Ovary (tissue), 10 donors: ENCODE measurements at places on chromosomes 3 and 15. TPM values are rescaled to one million over a fixed set of nuclear protein-coding genes. Genes with fewer than 3 reads are reported as not detected.

GPR62 gene
- total RNA-seq: 0.40 TPM

PTH1R gene
- 23.9 TPM for total RNA-seq

HIGD2B gene
- not detected for total RNA-seq

CEP70 gene
- 73.4 TPM for total RNA-seq

TLNRD1 gene
- total RNA-seq: 10.4 TPM

GAP43 gene
- total RNA-seq: 0.28 TPM

GANC gene
- 13.7 TPM for total RNA-seq

ALS2CL gene
- 5.7 TPM for total RNA-seq

- H3K27ac ChIP-seq: no peak overlapping the region
- H3K36me3 ChIP-seq: no peaks in the 10 kb centered on the region
- no peak overlapping the region for H3K4me3 ChIP-seq
- no peak for DNase-seq
Observed at GRCh38 chr3:30761374-30761773, 133.1 kb downstream of the GADL1 start.

DNA sequence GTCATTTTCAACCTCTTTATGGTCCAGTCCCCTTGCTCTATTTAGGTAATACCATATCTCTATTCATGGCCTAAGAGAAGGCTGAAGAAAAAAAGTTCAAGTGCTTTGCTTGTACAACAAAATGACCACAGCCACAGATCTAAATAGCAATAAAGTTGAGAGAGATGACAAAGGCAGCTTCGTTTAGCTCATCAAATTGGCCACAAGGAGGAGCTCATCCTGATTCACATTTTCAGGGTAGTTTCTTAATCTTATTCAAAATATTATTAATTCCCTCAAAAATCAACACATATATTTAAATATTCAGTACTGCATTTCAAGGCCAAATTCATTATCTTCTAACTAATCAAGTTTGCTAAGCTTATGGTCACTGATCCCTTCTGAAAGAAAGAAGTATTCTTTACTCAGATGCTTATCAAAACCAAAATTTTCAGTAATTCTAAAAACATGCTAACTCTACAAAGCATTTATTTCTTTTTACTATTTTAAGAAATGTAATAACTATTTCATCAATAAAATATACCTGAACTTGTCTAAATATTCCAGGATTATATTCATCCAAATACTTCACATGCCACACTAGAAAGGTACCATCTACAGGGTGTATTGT lies 85.5 kb downstream of the DMXL2 start:
- H3K4me3 ChIP-seq: no peak overlapping the region
- no peak overlapping the region for H3K27ac ChIP-seq
- no peaks in the 10 kb centered on the region for H3K4me1 ChIP-seq

DNA sequence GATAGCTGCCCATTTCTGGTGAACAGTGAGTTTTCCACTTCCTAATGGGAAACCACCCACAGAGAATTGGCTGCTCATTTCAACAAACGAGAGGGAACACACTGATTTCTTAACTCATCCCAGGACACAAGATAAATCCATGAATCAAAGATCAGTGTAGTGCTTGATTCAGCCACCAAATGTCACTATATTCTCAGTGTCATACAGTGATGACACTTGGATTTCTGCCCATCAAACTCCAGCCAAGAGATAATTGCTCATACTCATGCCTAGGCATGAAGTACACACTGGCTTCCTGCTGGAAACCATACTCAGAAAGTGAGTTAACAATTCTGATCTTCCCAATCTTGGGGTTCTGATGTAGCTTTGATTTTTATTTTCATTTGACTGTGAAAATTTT lies 35.4 kb upstream of the GRM7 start:
- no peak overlapping the region for H3K27ac ChIP-seq
- H3K36me3 ChIP-seq: no peaks in the 10 kb centered on the region
- H3K27me3 ChIP-seq: no peaks in the 10 kb centered on the region
- no peak overlapping the region for H3K4me3 ChIP-seq

DNA sequence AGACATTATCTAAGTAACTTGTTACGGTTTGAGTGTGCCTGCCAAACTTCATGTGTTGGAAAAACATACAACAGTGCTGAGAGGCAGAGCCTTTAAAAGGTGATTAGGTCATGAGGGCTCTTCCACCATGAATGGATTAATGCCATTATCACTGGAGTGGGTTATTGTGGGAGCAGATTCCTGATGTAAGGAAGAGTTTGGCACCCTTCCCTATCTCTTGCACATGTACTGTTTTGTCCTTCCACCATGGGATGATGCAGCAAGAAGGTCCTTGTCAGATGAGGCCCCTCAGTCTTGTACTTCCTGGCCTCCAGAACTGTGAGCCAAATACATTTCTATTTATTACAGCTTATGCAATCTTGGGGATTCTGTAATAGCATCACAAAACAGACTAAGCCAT lies 413.9 kb downstream of the EPHA3 start:
- H3K4me1 ChIP-seq: peaks cover 5% of the 10 kb centered on the region
- peak overlapping the region; percentile 50 for H3K27ac ChIP-seq
- DNase-seq: no peak
- H3K4me3 ChIP-seq: no peak overlapping the region

- no peaks in the 10 kb centered on the region for H3K36me3 ChIP-seq
- no peak overlapping the region for H3K4me3 ChIP-seq
- no peaks in the 10 kb centered on the region for H3K4me1 ChIP-seq
- H3K27ac ChIP-seq: no peak overlapping the region
- DNase-seq: no peak
Observed at GRCh38 chr3:88028876-88029275, 29.9 kb downstream of the CGGBP1 start.

DNA sequence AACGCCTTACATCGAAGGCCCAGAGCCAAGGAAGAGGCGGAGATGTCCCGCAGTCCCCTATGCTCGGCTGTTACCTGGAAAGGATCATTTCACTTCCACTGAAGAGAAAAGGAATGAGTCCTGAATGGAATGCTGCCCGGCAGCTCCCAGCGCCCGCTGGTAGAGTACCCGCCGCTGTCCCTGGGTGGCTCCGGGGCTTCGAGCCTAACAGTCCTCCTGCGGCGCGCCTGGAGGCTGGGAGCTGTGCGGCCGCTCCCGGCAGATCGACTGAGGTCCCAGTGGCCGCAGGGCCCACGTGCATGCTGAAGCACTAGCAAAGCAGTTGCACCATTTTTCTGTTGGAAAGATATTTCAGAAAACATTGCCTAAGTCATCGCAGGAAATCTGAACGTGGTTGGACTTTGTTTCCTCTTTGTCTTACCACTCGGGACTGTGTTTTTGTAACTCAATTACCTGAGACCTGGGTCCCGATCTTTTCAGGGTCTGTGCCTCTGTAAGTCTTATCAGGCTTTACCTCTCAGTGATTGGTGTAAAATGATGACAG lies 984 bp downstream of the RNU6-1 start:
- no peaks in the 10 kb centered on the region for H3K36me3 ChIP-seq
- DNase-seq: peak; percentile 51
- peaks cover 23% of the 10 kb centered on the region for H3K4me1 ChIP-seq
- peaks cover under 1% of the 10 kb centered on the region for H3K27me3 ChIP-seq

GRCh38 chr3:56761887-56762651 lies 39.7 kb downstream of the ARHGEF3 start:
- H3K27ac ChIP-seq: no peak overlapping the region
- DNase-seq: no peak
- H3K4me3 ChIP-seq: no peak overlapping the region
- no peaks in the 10 kb centered on the region for H3K36me3 ChIP-seq

DNA sequence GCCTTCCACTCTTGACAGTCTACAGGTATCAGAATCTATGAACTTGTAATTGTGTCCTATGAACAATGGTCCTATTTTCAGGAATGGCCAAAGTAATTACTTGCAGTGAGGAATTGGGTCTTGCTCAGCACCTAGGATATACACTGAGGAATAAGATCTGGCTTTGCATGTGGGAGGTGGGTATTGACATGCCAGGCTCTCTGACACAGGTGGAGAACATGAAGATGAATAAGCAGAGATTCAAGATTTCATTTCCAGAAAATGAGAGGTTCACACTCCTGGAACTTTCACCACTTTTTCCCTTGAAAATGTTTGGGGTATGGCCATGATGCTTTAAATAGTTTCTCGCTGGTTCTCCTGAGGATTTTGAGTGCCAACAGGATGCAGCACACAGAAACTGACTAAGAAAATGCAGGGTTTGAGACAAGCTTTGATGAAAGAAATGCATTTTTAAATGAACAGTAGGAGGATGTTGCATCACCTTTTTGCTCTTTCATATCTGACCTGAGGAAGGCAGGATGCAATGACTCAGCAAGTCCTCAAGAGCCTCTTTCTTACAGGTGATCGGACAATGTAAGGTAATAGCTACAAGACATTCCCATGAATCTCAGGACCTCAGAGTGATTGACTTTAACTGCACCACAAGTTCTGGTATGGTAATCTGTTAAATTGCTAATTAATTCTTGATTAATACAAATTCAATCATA lies 3.7 kb downstream of the HRG start:
- no peak overlapping the region for H3K4me3 ChIP-seq
- H3K27ac ChIP-seq: no peak overlapping the region
- H3K4me1 ChIP-seq: no peaks in the 10 kb centered on the region
- H3K36me3 ChIP-seq: no peaks in the 10 kb centered on the region
- DNase-seq: no peak
- no peaks in the 10 kb centered on the region for H3K27me3 ChIP-seq

DNA sequence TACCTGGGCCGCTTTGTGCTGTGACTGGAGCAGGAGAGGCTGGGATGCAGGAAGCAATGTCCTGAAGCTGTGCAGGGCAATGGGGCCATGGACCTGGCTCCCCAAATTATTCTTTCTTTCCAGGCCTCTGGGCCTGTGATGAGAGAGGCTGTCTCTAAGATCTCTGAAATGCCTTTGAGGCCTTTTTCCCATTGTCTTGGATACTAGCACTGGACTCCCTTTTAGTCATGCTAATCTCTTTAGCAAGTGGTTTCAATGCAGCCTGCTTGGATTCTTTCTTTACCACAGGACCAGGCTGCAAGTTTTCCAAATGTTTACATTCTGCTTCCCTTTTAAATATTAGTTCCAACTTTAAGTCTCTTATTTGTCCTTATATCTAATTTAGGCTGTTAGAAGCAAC lies 64.8 kb upstream of the SGO1 start:
- no peaks in the 10 kb centered on the region for H3K4me1 ChIP-seq
- H3K36me3 ChIP-seq: no peaks in the 10 kb centered on the region

- H3K4me1 ChIP-seq: no peaks in the 10 kb centered on the region
- no peaks in the 10 kb centered on the region for H3K27me3 ChIP-seq
- H3K36me3 ChIP-seq: no peaks in the 10 kb centered on the region
- no peak overlapping the region for H3K4me3 ChIP-seq
Observed at GRCh38 chr15:56683908-56684307, 49.4 kb downstream of the ZNF280D start.

DNA sequence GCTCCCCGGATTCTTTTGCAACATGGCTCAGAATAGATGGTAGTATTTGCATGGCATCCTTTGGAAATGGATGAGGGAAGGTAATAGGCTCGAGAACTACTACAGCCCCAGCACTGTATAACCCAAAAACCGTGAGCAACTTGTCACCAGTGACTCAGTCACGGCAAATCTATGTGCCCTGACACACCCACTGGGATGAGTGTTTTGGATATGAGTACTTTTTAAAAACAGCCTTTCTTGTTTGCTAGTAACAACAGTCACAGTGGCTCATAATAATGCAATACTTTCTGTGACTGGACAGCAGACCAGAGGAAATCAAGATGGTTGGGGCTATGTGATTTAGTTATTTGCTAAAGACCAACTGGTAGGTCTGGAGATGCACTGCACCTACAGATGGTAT lies 299.6 kb downstream of the ULK4 start:
- DNase-seq: no peak
- H3K27ac ChIP-seq: no peak overlapping the region
- no peak overlapping the region for H3K4me3 ChIP-seq
- no peaks in the 10 kb centered on the region for H3K27me3 ChIP-seq

- no peak overlapping the region for H3K4me3 ChIP-seq
- H3K27me3 ChIP-seq: no peaks in the 10 kb centered on the region
- no peaks in the 10 kb centered on the region for H3K36me3 ChIP-seq
- H3K27ac ChIP-seq: peak overlapping the region; percentile 48
Observed at GRCh38 chr15:56812961-56813360, 79.7 kb upstream of the ZNF280D start.

GRCh38 chr15:92881211-92881754 lies 18.8 kb upstream of the CHD2 start:
- H3K4me3 ChIP-seq: peak overlapping the region; percentile 44
- H3K27ac ChIP-seq: peak overlapping the region; percentile 83
- no peaks in the 10 kb centered on the region for H3K27me3 ChIP-seq

DNA sequence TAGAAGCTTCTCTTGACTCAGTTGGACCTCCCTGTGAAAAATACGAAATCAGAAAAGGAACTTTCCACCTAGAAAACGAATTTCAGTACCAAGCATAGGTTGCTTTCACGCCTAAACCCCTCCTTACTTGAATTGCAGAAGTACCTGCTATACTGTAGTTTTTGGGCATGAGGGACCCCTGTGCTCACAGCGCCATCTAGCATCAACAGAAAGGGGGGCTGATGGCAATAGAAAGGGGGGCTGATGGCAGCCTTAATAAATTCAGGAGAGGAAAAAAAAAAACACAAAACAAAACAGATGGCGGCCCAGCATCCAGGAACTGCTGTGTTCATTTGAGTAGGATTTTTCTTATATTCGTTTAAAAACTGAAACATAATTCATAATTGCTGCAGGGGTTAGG lies 96.7 kb downstream of the NPAP1 start:
- DNase-seq: no peak
- no peak overlapping the region for H3K27ac ChIP-seq

DNA sequence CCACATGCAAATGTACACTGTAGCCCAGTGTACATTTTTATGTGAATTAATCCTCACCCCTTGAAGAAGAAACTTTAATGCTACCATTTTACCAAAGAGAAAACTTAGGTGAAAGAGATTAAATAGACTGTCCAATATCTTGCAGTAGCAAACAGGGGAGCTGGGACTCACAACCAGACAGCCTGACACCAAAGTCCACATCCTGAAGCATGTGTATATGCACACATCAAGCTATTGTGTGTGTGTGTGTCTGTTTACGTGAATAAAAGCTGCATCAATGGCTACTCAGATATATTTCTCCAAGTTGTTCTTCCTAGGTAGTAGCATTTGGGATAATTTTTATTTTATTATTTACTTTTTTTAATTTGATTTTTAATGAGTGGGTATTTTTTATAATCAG lies 6.7 kb downstream of the ANO10 start:
- H3K36me3 ChIP-seq: no peaks in the 10 kb centered on the region
- H3K4me1 ChIP-seq: no peaks in the 10 kb centered on the region
- H3K4me3 ChIP-seq: no peak overlapping the region
- no peaks in the 10 kb centered on the region for H3K27me3 ChIP-seq
- no peak overlapping the region for H3K27ac ChIP-seq
- DNase-seq: no peak

- H3K27me3 ChIP-seq: no peaks in the 10 kb centered on the region
- DNase-seq: peak; percentile 39
- peaks cover 6% of the 10 kb centered on the region for H3K4me1 ChIP-seq
- no peaks in the 10 kb centered on the region for H3K36me3 ChIP-seq
- H3K27ac ChIP-seq: peak overlapping the region; percentile 98
Observed at GRCh38 chr15:52180196-52180835, 10.9 kb downstream of the GNB5 start.
